Stimulated activated CD8-positive, alpha-beta memory T cell treated with anti-CD3 and anti-CD28 coated beads, Interleukin-15, amount 100 ng/mL, for 4 hours (primary cell): ENCODE measurements at places on chromosomes 11 and 22.

GRCh38 chr11:8258784-8259183 lies 4.9 kb downstream of the LMO1 start:
- DNase-seq, result no peak

DNA sequence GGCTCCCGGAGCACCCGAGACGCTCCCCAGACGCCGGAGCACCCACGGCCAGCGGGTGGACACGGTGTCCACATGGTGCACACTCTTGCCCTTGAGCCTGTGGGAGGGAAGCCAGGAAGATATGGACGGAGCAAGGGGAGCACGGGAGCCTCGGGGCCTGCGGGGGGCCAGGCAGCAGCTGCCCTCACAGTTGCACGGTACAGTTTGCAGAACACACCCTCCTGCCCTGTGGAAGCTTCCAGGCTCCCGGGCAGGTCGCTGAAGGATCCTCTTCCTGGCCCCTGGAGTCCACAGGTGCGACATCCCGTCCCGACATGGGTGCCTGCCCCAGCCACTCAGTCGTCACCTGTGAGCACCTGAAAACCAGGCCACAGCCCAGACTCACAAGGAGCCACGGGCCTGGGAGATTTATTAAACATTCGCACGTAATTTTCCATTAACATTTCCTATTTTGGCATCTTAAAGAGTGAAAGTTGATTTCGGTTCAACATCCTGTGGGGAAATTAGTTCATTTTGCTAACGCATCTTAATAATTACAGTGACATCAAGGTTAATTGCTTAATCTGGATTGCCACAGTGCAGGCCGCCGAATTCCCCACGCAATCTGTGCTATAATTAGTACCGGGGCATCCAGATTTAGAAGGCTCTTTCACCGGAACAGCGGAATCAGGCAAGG lies 253.3 kb downstream of the BRD1 start:
- no peak for DNase-seq

DNA sequence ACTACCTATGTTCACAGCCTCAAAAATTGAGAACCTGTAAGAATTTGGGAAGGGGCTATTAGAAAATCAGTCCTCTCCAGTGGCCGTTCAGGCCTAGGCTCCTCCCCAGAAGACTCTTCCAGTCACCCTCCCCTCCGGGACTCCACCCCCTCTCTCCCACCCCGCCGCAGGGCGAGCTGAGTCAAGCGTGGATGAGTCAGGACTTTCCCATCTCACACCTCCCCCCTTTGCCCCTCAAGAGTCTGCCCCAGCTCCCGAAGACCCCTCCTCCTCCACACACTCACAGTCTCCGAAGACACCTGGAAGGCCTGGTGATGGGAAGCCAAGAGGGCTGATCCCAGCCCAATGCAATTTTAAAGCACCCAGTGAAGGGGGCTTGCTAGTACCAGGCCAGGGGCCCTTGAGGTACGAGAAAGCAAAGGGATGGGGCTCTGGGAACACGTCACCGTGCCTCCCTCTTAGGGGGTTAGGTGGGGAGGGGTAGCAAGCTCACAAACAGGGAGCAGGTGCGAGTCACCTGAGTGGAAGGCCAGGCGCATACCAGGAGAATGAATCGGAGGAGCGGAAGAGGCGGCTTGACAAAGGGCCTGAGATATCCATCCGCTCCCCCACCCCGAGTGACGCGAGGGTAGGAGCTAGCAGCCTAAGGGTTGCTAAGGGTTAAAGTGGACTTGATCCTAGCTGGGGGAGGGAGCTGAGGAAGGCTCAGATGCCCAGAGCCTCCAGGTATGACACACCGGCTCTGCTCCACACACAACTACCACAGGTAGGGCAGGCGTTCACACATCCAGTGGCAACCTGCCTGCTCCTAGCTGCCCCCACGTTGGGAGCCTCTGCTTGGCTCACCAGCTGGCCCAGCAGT lies 13.6 kb downstream of the BCL9L start:
- peak; percentile 79 for DNase-seq

DNA sequence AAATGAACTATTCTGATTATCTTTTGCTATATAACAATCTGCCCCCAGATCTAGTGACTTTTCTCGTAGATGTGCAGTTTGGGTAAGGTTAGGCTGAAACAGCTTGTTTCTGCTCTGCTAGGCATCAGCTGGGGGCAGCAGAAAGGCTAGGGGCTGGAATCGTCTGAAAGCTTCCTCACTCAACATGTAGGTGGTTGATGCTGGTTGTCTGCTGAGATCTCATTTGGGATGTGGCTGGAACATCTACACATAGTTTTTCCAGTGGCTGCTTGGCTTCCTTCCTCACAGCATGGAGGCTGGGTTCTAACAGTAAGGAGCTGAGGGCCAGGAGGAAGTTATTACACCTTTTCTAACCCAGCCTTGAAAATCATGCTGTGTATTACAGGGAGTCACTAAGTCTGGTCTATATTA lies 30.2 kb downstream of the USP47 start:
- DNase-seq, result no peak

GRCh38 chr11:124605719-124606118 lies 5.5 kb upstream of the PANX3 start:
- DNase-seq, result no peak

- no peak for DNase-seq
Observed at GRCh38 chr11:37320921-37321320, 722.9 kb upstream of the RAG2 start.

DNA sequence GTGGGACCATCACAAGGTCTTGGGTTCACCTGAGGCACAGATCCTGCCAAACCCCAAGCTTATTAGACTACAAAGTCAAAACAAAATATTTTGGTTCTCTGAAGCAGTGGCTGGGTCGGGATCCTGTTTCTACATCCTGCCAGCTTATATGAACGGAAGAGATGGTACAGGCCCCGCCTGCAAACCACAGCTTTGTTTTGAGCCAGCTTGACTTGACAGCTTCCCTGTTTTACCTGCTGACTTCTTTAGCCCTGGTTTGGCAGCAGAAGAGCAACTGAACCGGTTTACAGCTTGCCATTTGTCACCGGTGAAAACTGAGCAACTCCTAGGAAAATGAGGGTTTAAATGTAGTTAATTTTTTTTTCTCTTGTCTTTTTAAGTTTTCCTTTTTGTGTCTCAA lies 11.4 kb downstream of the PACS1 start:
- no peak for DNase-seq

- DNase-seq, result no peak
Observed at GRCh38 chr11:113447621-113448315, 27.4 kb downstream of the DRD2 start.

DNA sequence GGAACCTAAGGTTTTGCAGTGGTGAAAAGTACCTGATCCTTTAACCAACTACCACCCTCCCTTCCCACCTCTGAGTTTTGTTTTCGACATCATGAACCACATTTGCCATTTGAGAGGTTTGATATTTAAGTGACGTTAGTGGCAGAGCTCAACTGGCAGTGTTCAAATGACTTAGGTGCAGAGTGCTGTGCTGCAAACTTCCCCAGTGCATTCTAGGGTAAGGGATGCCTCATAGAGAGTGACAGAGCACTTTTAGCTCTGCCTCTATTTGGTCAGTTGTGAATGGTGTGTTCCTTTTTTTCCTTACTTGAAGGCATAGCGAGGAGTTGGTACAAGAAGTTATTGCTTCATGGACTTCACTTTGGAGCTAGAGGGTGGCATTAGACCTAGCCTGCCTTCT lies 9.4 kb downstream of the BMAL1 start:
- DNase-seq, result no peak

GRCh38 chr22:25892678-25893077 lies 150.7 kb downstream of the MYO18B start:
- DNase-seq, result no peak

DNA sequence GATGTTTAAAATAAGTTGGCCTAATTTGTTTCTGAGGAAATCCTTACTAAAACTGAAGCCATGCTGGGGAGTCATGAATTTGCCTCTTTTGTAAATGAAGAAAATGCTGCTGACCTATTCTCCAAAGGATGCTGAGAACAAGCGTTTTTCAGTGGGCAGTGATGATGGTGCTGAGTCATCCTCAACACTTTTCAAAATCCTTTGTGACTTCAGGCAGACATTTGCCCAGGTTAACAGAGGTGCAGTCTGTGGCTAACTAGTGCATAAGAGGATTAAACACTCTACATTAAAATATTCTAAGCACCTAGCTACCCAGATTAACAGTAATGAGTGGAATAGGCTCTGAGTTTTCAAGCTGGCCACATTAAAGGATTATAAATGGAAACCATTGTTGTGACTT lies 509.0 kb downstream of the DLG2 start:
- no peak for DNase-seq

DNA sequence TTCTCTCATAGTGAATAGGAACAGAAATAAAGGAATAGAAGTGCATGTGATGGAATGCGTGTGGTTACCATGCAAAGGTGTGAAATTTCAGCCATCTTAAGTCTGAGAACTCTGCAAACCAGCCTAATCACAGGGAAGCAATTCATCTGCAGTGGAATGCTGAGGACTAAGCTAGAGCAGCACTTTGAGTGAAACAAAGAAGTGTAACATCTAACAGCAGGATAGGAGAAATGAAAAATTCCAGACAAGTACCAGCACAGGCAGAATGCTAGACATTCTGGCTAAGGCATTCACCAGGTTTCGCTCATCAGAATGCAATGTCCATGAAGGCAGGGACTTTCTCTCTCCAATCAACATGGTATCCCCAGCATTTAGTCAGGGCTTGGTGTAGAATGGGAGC lies 41.2 kb upstream of the SLC36A4 start:
- no peak for DNase-seq

- DNase-seq, result no peak
Observed at GRCh38 chr11:67167719-67168118, 48.7 kb downstream of the KDM2A start.

DNA sequence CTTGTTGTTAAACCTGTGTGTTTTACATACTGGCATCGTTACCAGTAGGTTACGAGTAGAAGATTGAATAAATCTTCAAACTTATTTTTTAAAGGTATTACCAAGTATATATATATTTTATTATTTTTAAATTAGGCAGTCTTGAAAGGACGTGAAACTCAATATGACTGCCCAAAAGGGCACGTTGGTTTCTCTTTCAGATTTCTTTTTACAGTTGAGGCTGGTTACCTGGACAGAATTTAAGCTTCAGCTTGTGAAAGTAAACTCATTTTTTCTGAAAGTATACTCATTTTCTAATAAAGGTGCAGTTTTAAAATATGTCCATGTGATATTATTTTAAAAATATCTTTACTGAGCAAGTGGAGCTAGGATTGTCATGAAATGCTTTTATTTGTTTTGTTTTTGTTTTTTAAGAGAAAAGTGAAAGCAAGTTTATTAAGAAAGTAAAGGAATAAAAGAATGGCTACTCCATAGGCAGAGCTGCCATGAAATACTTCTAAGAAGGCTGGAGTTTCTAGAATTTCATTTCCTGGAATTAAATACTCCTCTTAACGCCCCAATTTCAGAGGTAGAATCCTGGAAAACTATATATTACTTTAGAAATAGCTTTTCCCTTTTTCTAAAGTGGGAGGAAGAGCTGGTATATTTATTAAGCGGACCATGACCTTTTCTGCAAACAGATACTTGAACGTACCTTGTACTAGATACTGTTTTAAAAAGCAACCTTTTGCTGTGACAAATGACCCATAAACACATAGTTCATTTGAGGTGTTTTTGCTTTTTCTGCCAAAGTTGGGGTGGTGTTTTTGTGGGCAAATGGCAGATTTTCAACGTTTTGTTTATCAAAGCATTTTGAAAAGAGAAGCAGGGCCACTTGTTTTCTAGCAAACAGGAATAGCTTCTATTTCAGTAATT lies 1.9 kb downstream of the FBXO7 start:
- no peak for DNase-seq

DNA sequence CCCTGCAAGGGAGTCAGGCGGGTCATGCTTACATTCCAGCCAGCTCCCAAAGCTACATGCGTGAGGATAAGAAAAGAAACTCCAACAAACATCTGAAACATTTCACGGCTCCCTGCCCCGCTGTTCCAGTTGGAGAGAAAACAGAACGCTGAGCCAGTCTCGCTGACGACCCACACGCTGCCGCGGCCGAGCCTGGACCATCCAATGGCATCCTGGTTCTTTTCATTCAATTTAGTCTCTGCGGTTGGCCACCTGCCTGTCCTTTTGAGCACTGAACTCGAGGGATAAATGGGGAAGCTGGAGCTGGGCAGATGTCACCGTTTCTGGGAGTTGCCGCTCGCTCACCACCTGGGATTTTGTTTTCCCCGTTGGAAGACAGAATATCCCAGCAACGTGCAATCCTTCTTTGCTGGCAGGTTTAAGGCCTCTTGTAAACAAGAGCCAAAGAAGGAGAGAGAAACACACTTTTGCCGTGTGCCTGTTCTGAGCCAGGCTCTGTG lies 45.3 kb upstream of the SHISAL1 start:
- DNase-seq, result no peak

DNA sequence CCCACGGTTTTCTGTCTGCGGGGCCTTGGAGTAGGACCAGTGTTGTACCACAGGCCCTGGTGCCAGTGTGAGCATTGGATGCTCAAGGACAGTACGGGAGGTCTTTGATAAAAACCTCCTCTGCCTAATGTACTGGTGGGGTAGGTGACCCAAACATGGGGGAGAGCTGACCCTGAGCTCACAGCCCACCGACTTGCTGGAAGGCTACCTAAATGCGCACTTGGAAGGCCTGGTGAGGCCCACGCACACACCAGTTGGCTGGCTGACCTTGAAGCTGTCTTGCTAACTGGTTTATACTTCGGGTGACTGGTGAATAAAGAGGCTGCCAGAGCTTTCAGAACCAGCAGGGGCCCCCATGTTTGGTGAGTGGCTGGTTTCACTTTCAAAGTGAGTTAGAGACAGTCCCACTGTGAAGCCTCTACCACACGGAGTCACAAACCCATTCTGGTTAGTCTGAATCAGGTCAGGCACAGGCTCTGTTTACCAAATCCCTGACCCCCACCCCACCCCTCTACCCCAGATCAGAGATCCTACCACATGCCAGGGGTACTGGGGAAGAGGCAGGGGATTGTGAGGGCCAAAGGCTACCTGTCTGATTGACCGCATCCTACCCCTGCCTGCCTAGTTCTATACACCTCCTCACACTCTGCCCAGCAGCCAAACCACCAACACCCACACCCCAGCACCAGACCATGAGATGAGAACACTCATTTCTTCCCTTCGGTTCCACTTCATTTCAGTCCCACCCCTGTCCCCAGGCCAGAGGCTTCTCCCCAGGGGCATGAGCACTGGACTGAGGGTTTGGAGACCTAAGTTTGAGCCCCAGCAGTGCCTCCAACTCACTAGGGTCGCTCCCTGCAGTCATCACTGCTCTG lies 12.7 kb upstream of the IL2RB start:
- peak; percentile 54 for DNase-seq

DNA sequence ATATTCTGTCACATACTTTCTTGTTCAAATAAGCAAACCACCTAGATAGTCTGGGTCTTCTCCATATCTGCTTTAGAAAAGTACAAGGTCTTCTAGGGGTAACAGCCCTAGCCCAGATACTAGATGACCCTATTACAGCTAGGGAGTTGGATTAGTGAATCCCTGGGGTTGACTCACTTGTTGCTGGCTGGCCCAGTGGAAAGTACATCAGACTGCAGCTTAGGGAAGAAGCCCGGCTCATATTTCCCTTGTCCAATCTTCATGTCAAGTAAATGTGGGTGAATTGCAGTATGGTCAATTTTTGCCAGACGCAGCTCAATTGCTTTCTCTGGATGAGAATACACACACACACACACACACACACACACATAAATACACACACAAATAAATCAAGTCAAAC lies 79.1 kb upstream of the SCUBE2 start:
- DNase-seq, result no peak
